A549 (cell line): ENCODE measurements at places on chromosomes 1 and 21.

DNA sequence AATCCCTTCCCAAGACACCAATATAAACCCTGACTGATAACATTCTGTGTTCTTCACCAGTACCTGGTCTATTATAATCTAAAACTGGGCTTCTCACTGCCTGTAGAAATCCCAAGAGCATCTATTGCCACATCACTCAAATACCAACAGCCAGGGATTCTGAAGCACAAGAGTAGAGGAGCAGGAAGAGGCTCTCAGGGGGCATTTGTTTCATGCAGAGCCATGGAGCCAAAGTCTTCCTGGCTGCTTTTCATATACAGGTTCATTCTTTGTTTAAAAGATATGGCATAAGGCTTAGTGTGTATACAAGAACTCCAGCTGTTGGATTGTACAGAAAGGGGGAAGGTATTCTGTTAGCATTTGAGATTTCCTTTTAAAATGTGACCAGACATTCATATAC is 38.2 kb upstream of the USH2A start:
- DNase-seq: no peak

GRCh38 chr1:216566641-216567205 is 143.5 kb upstream of the USH2A start:
- DNase-seq: no peak

- peak; percentile 33 for DNase-seq
These were observed 111.9 kb downstream of the ZBTB18 start for GRCh38 chr1:244162786-244163530.

DNA sequence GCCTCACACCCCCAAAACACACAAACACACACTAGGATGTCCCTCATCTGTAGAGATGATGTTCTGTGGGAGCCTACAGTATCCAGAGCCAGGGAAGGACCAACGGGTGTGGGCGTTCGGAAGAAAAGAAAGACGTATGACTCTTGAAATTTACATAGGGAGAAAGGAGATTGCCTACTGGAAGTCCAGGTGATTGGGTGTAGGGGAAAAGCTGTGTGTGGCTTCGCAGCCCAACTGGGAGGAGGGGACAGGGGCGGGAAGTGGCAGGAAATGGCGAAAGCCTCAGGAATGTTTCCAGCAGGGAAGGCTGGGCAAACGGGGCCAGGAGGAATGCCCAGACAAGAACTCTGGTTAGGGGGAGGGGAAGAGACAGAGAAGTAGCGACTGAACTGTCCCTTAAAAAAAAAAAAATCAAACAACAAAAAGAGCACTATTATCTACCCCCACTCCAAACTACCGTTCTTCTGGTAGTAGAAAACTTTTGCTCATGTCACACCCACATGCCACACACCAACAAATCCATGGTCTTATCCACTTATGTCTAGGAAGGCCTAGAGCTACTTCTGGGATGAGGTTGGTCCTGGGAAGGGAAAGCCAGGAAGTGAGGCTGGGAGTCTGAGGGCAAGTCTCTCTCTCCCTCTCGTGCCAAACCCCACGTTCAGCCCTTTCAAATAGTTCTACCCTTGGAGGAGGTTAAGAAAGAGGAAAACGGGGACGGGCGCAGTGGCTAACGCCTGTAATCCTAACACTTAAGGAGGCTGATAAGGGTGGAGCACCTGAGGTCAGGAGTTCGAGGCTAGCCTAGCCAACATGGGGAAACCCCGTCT is 1.8 kb upstream of the CKS1B start:
- peak; percentile 97 for DNase-seq

- DNase-seq: no peak
These were observed 115.0 kb downstream of the UBE2U start for GRCh38 chr1:64318428-64318827.

GRCh38 chr21:43936247-43936967 is 71.4 kb downstream of the AGPAT3 start:
- DNase-seq: no peak

DNA sequence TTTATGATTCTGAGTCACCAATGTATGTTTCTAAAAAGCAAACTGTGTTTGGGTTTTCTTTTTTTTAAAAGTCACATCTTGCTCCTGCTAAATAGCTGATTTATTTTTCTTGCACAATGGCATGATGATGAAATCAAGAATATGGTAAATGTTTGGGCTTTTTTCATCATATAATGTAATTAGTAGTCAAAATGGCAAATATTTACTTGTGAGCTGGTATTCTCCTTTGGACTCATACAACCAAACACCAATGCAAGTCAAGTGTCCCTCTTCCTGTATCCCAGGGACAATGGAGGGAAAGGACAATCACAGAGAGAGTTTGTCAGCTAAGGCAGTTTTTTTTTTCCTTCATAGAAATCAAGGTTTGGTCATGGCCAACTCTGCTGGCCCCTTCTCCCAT is 94.6 kb upstream of the RALGPS2 start:
- DNase-seq: no peak

GRCh38 chr1:46575300-46575699 is 23.9 kb upstream of the KNCN start:
- no peak for DNase-seq

- no peak for DNase-seq
These were observed 14.9 kb downstream of the PLA2G2A start for GRCh38 chr1:19964542-19964941.

GRCh38 chr1:85356130-85356529 is 79.7 kb upstream of the BCL10 start:
- DNase-seq: no peak

GRCh38 chr1:111989531-111990025 is at the start of gene KCND3:
Gene KCND3, minus strand, starts transcription at chr1:111989668.
- DNase-seq: no peak

GRCh38 chr1:117652421-117652820 is 46.6 kb downstream of the TENT5C start:
- DNase-seq: no peak

- no peak for DNase-seq
These were observed 4.1 kb upstream of the NPPB start for GRCh38 chr1:11862890-11863289.

GRCh38 chr1:2561898-2562895 is 6.0 kb downstream of the TNFRSF14 start:
- no peak for DNase-seq

DNA sequence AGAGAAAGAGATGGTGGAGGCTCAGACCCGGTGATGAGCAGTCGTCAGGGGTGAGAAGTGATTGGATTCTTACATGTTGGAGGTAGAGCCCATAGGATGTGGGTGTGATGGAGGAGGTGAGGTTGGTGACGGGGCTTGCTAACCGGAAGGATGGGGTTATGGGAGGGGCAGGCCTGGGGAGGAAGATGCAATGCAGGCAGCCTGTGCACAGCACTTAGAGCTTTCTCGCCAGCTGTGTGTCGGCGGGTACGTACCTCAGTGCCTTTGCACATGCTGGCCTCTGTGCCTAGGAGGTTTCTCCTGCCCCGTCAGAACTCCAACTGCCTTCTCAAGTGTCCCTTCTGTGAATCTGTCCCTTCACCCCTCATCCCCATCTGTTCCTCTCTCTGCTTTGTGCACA is 2.9 kb upstream of the BSND start:
- no peak for DNase-seq

- no peak for DNase-seq
These were observed 181.4 kb upstream of the ETV3 start for GRCh38 chr1:157319567-157319966.

GRCh38 chr1:7672864-7673263 is 98.2 kb upstream of the VAMP3 start:
- no peak for DNase-seq

DNA sequence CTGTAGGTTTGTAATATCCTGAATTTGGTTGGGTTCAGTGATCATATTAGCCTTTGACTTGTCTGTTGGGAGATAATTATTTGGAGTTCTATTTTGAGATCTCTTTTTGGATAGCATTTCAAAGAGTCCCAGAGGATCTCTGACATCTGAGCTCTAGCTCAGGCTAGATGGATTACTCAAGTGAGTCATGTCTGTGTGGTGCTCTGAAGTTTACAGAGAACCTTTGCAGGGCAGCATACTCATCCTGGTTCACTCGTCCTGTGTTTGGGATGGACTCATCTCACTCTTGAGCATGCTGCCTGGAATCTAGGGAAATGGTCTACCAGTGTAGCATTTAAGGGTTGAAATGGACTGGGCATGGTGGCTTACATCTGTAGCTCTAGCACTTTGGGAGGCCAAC is 29.4 kb upstream of the BMP8A start:
- DNase-seq: no peak

DNA sequence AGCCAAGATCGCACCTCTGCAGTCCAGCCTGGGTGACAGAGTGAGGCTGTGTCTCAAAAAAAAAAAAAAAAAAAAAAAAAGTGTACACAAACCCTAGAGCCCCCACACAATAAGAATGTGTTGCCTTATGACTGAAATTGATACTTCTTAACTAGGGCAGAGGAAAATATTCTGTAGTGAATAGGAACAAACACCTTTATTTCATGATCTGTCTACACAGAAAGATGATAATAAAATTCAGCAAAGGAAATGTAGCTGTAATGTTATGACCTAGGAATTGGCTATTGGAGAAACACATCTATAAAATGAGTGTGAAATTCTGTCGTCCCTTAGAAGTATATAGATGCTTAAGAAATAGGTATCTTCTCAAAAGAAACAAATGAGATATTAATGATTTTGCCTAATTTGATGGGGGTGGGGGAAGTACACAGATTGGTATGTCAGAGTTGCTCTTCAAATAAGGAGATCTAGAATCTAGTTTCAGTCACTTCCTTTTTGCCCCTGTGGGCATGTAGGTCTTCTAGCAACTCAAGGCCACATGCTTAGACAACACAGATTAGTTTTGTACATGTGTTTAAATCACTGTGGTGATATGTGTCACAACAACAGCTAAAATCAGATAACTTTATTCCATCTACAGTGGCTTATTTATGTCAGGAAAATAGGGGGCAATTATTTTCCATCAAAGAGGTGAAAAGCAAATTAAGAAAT is 10.7 kb upstream of the GPR25 start:
- DNase-seq: no peak

DNA sequence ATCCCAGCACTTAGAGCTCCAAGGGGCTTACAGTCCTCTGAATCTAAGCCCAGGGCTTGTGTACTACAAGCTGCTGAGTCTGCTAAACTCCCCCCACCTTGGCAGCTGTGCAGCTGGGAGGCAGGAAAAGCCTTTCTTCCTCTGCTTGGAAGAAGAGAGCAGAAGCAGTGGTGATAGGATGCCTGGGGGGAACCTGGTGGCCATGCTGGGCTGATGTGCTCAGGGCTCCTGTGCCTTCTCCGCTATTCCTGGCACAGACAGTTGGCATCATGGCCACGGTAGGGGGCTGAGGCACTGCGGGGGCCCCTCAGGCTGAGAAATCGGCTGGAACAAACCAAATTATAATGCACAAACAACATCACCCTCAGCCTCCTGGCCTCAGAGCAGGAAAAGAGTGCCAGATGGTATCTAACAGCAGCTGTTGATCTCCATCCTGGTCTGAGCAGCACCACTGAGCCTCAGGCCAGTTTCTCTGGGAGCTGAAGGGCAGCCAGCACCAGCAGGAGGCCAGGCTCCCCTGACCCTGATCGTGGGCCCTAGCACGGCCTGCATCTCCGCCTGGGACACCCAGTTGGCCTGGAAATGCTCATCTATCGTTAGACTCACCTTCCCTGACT is 35.8 kb downstream of the ECE1 start:
- DNase-seq: no peak

DNA sequence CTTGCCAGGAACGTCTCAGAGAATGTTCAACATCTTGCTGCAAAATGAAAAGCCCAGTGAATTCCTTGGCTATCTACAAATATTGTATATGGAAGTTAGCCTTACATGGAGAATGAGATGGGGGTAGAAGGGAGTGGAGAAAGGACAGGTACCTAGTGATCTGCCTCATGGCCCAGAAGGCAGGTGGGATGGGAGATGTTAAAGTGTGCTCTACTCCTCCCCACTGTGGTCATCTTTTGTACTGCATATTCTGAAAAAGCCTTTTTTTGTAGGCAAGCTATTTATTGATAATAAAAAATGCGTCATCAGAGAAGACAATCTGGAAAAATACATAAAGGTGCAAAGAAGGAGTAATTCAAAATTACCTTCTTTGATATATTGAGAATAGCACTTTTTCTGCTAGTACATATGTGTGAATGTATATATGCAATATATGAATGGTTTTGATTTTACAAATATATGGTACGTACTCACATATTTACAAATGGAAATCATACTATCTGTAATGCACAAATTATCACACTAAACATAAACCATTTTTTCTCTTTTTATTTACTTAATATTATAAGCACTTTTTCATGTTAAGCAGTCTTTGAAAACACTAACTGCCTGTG is 19.1 kb upstream of the SLC5A9 start:
- peak; percentile 35 for DNase-seq

DNA sequence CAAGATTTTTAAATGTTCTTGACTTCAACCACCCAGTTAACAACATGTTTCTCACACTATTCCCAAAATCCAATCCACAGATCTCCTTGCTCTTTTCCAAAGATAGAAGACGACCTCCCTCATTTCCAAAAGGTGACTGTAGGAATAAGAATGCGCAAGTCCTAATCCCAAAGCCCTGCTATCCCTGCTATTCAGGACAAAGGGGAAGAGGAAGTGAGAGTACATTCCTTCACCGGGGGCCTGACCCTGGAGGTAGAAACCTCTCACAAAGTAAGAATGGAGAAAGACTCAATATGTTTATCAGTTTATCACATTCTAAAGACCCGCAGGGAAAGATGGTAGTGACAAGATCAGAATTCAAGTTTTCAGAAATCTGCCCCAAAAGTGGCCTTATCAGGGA is 55.7 kb downstream of the PLEKHA6 start:
- no peak for DNase-seq

DNA sequence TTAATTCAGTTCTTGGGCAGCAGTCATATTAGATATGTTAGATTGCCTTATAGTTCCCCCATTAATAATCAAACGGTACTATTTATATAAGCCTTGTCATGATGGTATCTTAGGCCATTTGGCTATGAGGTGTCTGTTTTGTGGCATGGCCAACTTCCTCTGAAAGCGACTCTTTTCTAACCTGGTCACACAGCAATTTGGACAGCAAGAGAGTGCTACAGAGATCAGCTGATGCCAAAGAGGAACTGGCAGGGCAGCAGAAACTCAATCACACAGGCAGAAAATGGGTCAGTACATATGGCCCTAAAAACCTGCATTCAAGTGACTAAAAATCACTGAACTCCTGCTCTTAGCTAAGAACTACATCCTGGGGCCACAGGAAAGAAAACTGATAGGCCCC is 13.4 kb upstream of the MUTYH start:
- DNase-seq: no peak

DNA sequence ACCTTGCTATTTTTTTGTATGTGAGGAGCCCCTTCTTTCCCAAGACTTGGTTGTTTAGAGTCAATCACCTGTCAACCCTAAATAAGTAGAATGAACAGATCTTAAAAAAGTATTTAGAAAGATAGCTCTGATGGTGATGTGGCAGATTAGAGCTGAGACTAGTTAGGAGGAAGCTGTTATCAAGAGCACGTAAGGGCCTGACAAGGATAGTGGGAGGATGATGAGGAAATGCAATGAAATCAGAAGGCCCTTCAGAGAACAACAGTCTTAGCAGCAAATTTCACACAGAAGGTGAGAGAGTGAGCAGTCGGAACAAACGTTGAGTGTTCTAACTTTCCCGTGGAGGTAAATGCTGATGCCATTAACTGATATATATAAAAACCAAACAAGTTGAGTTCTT is 15.9 kb upstream of the S1PR1 start:
- DNase-seq: no peak
